ENCODE measurements at places on chromosomes 6 and 20. TPM values are rescaled to one million over a fixed set of nuclear protein-coding genes. Genes with fewer than 3 reads are reported as not detected.

Gene MUCL3
- not detected for total RNA-seq

Gene ASIP
- not detected for total RNA-seq

Gene TCF19
- total RNA-seq: 17.5 TPM

Gene KCNK15
- under 0.01 TPM for total RNA-seq

Gene PRDM13
- not detected for total RNA-seq

Gene UNC93A
- not detected for total RNA-seq

Gene MTFR2
- total RNA-seq: 8.6 TPM

All from hair follicular keratinocyte (primary cell).